ENCODE measurements at places on chromosomes 3 and 15. TPM values are rescaled to one million over a fixed set of nuclear protein-coding genes. Genes with fewer than 3 reads are reported as not detected.
A peak's percentile ranks its signal among the peaks of the same experiment; 100 is the strongest.

- DNase-seq = peak; percentile 41
Observed at GRCh38 chr3:190012314-190012782, 108.3 kb downstream of the P3H2 start.

GRCh38 chr3:195003006-195003892, 267.7 kb downstream of the XXYLT1 start:
- peak; percentile 90 for DNase-seq

GRCh38 chr3:182983876-182984275, 3.5 kb upstream of the DCUN1D1 start:
- DNase-seq = peak; percentile 37

DNA sequence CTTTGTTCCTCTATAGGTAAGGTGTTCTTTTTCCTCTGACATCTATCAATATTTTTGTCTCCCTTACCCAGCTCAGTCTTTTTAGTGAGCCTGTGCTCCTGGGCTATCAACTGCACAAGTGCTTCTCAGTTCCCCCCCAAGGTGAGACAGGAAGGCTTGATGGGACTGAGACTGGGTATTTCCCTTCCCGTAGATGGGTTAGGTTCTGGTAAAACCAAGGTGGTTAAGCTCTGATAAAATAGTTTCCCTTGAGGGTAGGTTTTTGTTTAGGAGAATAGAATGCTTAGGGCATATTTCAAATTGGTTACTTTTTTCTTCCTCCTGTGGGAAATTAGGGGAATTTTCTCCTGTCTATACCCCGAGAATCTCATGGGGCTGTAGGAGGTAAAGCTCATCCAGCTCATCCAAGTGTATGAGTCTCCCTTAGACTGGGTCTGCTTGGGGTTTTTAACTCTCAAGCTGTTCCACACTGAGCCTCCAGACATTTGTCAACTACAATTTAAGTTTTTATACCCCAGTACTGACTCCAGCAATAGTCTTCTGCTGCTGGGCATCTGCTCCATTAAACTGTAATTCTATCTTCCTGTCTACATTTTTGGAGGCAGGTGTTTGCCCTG, 44.9 kb downstream of the OXSR1 start:
- DNase-seq = no peak

GRCh38 chr3:39907981-39908380, 98.6 kb downstream of the MYRIP start:
- DNase-seq = peak; percentile 54

DNA sequence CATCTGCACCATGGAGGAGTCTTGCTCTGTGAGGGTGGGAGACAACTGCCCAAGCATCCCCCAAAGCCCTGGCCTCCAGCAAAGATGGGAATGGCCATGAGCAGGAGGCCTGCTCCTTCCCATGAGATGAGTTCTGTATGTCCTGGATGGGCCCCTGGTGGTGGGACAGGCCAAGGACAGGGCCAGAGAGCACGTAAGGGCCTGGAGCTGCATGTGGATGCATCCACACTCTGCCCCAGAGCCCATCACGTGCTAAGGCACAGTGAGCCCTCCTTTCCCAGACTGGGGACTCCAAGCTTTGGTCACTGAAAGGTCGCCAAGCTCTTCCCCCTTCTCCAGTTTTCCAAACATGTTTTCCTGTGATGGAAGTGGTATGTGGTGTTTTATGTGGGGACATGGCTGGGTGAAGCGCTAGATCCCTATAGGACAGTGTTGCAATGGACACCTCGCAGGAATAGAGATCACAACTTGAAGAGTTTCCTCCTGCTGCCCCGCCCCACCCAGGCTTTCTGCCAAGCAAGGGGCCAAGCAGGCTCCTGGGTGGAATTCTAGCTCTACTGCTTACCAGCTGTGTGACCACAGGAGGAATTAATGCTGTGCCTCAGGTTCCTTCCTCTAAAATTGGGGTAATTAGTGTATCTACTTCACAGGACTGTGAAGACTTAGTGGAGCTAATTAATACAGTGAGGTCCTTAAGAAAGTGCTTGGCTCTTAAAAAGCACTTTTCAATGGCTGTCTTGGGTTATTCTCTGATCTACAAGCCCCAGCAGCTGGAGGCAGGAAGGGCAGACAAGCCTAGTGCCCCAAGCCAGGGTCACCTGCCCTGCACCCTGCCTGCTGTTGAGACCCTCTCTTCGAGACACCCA, 106.4 kb upstream of the RPL32 start:
- peak; percentile 68 for DNase-seq

GRCh38 chr3:58095603-58096138, 87.4 kb downstream of the FLNB start:
- no peak for DNase-seq

DNA sequence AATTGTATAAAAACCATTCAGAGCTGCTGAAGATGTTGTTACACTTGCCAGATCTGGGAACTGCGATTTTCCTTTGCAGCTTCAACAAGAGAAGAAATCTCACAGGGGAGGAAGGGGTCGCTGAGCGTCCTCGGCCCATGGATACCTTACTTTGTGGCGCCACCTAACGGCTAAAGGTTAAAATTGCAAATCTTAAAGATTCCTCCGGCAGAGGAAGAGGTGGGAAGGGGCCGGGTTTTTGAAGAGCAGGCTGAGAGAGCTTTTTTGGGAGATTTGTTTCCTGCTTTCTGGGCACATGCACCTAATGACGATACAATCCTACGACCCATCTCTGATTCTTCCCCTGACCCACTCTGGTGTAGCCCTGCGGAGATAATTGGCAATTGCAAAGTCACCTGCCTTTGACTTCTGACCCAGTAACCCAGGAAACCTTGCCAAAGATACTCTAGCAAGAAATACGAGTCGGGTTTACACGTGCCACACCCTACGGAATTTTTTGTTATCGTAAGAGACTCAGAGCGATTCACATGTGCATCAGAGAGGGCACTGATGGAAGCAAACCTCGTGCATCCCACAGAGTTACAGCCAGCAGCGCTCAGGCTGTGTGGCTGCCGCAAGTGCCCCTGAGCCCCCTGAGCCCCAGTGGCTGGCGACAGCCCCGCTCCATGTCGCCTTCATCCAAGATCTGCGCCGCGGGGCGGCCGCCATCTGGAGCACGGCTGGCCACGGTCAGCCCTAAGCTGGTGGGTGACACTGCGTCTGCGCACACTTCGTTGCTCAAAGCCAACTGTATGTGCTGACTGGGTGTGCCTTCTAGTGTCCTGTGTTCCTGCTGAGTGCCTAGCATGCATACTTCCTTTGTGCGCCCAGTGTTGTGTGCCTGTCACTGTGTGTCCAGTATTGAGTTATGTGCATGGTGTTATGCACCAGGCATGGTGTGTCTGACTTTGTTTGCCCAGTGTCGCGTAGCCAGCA, 55.2 kb upstream of the CHRNA7 start:
- peak; percentile 10 for DNase-seq

- no peak for DNase-seq
Observed at GRCh38 chr3:13039213-13039896, 33.9 kb downstream of the IQSEC1 start.

DNA sequence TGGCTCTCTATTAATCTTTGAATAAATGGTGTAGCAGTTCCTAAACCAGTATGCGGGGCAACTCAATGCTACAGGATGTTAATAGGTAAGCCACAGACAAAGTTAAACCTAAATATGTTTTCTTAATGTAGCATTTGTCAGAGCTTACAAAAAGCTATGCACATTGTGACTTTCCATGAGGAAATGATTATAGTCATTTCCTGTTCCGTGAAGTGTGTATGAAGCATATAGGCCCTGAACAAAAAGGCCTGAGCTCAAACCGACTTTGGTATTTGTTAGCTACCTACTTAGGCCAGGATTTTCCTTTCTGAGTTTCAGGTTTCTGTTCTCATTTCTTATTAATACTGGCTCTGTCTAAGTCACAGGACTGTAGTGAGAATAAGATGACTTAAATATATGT, 14.2 kb downstream of the ZNF80 start:
- peak; percentile 40 for DNase-seq

DNA sequence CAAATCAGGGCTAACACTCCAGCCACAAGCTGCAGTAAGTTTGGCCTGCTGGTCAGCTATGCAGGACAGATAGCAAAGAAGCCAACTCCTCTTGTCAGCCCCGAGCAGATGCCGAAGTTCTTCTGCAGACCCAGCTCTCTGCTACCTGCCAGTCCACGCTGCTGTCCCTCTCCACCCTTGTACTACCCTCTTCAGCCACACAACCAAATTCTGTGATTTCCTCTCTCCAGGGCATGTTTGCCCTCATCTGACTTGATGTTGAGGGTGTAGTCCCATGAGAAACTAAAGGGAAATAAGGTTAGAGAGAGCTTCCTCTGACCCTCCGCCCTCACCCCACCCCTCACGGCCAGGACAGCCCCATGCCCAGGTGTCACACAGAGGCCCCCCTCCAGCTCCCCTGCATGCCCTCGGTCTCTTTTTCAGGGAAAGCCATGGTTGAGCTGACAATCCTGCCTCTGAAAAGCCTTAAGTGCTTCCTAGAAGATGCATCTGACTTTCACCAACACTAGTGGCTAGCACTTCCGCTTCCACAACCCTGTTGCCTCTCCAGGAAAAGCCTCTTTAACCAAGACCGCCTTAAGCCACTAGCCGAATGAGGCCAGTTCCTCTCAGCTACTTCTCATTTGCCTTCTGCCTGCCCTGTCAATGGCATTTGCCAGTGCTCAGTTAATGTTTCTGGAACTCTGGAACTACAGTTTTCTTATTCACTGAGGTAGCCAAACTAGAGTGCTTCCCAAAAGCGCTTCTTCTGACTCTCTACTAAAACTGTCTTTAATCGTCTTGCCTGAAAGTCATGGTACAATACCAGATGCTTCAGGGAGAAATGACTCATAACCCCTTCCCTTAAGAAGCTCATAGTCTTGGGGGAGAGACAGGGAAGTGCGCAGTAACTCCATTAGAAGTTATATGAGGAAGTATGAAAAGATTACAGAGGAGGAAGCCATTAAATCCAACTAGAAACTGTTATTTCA, 300.4 kb upstream of the STT3B start:
- DNase-seq = no peak

DNA sequence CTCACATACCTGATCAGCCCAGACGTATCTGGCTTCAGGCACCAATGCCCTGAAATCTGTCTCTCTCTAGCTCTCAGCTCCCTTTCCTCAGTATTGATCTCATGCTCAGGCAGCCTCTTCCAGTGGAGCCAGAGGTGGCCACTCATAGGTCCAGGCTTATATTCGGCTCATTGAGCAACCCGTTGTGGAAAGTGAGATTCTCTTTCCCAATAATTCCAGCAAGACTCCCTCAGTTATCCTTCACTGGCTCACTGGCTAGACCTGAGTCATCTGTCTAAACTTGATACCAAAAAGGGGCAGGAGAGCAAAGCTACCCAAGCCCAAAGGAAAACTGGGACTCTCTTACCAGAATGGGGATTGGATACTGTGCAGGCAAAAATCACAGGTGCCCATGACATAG, 33.4 kb upstream of the FRMD4B start:
- no peak for DNase-seq

DNA sequence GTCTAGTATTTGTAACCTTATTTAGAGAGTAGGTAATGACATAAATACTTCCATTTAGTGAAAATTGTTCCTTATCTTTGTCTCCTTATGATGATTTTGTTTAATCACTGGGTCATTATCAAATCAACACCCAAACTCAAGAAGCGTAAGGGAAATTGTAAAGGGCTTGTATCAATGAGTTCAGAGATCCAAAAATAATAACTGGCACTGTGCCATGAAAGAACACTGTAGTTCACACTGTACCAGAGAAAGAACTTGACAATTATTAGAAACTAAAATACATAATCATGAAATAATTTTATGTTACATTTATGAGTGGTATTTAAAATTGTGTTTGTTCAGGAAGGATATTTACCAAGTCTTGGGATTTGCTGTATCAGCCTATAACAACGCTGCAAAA, 895.4 kb downstream of the FHIT start:
- DNase-seq = no peak

DNA sequence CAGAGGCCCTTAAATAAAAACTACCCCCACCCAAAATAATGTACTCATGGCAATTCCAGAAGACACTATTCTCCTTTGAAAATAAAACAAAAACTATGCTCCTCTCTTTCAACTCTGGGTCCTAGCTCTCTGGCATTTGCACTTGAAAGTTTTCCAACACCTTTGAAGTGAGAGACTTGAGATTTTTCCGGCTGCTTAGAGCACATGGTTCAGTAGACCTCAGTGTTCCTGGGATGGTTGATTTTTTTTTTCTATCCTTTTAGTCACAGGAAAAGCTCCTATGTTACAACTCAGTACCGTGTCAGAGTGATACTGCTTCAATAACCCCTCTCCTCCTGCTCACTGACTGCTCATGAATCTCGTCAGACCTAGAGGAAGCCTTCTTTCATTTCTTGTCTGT, 118.3 kb upstream of the TUSC7 start:
- DNase-seq = no peak

GRCh38 chr3:136193278-136194054, 2.7 kb downstream of the MSL2 start:
- peak; percentile 24 for DNase-seq

DNA sequence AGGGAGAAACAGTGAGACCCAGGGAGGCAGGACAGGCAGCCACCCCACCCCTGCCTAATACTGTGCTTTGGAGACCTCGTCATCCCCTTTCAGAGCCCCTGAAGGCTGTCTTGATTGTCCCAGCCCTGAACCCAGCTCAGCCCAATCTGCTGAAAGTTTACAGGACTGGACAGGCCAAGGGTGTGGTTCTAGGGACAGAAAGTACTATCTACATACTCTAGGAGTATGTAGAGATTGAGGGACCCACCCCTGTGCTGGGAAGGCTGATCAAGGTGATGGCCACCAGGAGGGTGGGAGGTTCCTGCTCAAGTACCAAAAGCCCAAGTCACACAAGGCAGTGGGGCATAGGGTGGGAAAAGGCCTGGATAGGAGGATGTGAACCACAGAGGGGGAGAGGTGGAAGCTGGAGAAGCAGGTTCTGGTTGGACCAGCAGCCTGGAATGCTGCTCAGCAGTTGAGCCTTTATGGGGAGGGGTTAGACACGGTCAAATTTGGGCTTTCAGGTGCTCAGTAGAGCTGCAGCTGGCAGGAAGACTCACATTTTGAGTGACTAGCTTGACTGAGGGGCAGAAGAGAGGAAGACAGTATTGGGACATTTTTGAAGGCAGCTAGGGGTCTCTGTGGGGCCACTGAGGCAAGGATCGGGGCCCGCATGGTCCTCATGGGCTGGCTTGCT, 6.7 kb downstream of the NBEAL2 start:
- no peak for DNase-seq

- no peak for DNase-seq
Observed at GRCh38 chr3:27201492-27201891, 167.7 kb downstream of the NEK10 start.

DNA sequence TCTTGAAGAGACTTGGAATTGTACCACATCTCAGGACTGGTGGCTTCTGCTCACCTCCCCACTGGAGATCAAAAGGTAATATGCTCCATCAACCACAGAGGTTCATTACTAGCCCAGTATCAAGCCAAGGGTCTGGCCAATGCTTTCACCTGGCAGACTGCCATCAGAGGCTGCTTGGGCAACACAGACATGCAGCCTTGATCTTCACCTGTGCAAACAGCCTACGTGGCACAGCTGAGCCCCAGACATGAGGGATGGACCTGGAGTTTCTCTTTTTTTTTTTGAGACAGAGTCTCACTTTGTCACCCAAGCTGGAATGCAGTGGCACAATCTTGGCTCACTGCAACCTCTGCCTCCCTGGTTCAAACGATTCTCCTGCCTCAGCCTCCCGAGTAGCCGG, 105.6 kb upstream of the HES1 start:
- no peak for DNase-seq

- no peak for DNase-seq
Observed at GRCh38 chr3:52218454-52218853, 7.0 kb downstream of the TLR9 start.

Gene MME
- total RNA-seq = 50.4 TPM

Gene ZNF860
- total RNA-seq = 1.2 TPM

Gene COL6A5
- not detected for total RNA-seq

Gene ADAMTS9
- 0.54 TPM for total RNA-seq

Gene PEX5L
- 0.27 TPM for total RNA-seq

Measured in fibroblast of the aortic adventitia (primary cell).